Fibroblast of skin of right biceps (primary cell): ENCODE measurements at places on chromosomes 5 and 9.

DNA sequence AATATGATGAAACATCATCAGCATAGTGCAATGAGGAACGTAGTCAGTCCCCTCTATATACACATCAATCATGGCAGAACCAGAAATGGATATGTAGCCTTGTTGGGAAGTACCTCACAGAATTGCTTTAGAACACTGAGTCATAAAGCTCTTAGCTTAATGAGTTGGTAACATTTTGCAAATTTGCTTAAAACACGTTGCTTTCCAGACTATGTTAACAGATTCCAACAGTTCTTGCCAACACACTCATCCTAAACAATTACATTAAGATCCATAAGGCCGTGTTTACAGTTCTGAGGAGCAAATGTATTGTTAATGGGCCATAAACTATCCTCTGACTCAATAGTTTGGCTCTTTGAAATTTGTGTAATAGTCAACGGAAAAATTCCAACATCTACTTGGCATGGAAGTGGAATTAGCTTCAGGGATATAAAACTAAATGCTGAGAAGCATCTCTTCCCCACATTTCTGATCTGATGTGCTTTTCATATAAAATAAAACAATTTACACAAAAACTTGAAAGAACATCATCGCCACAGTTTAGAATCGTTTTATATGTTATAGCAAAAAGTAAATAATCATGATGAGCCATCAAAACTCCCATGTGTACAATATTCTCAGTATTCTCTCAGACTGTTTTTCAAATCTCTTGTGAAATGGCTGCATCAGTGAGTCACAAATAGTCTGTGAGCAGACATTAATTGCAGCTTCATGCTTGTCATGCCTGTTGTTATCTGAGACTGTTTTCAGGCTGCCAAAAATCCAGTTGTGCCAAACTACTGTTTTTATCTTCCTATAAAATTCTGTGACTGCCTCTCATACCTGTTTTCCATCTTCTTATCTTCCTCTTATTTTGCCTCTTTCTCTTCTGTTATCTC, 291.9 kb downstream of the COX7C start:
- DNase-seq = peak; percentile 95

DNA sequence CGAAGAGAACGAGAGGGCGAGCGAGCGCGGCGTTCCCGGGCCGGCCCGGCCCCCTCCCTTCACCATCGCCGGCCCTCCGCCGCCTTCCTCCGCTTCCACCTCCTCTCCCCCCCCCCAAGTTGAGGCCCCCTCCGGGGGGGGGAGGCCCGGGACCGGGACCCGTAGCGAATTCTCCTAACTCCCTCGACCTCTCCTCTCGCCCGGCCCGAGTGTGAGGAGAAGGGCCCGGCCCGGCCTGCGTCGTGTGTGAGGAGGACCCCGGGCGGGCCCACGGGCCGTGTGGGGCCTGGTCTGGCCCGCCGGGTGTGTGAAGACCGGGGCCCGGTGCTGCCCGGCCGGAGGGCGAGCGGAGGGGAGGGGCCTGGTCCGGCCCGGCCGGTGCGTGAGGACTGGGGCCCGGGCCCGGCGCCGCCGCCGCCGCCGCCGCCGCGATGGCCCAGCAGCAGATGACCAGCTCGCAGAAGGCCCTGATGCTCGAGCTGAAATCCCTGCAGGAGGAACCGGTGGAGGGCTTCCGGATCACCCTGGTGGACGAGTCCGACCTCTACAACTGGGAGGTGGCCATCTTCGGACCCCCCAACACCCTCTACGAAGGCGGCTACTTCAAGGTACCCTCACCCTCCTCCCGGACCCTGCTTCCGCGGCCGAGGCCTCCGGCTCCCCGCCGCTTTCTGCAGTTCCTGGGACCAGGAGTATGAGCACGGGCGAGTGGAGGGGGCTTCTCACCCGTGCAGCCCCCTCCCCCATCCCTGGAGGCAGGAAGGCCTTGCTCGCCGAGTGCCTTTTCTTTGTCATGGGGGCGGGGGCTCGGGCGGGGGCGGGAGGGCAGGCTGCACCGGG, 587 bp downstream of the UBE2R2 start:
- peak; percentile 78 for DNase-seq

GRCh38 chr9:10268531-10269485, 344.0 kb downstream of the PTPRD start:
- peak; percentile 49 for DNase-seq

- peak; percentile 19 for DNase-seq
These were observed 588.3 kb downstream of the BNC2 start for GRCh38 chr9:16282216-16282615.

DNA sequence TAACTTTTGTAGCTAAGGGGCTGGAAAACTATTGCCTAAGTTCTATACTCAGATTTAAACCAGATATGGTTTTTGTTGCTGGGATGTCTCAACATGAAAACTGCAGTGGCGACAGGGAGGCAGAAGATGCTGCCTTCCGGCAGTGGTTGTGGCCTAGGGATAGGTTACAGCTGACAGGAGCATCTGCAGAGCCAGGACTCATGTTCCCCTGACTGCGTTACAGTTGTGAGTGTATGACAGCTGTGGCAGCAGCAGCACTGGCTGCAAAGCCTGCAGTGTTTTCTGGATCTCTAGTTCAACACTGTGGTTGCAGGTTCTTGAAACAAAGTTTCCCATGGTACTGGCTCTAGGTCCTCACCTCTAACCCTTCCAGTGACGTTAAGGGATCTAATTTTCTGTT, 498.8 kb upstream of the CDH18 start:
- DNase-seq = no peak

GRCh38 chr5:135441350-135441831, 5.8 kb downstream of the DCANP1 start:
- no peak for DNase-seq

GRCh38 chr5:116671211-116671736, 96.7 kb upstream of the SEMA6A start:
- no peak for DNase-seq

- no peak for DNase-seq
These were observed 233.7 kb downstream of the ARHGEF28 start for GRCh38 chr5:73859696-73860095.

DNA sequence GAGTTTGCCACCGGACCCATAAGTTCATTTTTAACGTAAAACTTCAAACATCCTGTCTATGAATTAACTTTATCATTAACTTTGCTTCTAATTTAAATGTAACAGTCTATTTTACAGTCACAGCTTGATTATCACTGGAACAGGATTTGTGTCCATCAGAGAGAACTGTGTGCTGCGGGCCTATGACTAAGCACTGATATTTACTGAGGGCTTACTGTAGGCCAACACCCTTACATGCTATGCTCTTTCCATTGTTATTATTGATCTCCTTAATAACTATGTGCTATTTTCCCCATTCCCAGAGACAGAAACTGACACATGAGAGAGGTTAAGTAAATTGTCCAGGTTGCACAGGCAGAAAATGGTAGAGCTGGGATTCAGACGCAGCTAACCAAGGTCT, 24.0 kb upstream of the GPR151 start:
- DNase-seq = no peak

DNA sequence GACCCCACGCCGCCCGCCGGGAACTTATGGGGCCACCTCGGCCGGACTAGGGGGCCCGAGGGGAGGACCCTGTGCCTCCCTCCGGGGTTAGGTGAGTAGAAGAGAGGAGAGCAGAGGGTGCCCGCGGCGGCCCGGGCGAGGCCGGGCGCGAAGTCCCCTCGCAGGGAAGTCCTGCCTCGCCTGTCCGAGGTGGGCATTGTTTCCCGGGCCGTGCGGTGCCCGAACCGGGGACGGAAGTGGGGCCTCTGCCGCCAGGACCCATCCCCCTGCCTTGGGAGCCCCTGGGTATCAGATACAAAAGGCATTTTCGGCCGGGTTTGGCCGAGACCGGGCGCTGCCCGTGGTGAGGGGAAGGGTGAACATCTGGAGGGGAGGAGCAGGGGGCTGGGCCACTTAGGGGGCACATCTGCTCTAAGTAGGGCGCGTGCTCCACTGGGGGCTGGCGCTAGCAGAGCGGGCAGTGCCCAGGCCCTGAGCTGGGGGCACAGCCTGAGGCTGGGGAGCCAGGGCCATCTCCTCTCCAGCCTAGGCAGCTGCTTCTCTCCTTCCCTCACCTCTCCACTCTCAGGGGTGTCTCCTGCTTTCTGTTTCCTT, 48.2 kb downstream of the DAB2IP start:
- DNase-seq = no peak

DNA sequence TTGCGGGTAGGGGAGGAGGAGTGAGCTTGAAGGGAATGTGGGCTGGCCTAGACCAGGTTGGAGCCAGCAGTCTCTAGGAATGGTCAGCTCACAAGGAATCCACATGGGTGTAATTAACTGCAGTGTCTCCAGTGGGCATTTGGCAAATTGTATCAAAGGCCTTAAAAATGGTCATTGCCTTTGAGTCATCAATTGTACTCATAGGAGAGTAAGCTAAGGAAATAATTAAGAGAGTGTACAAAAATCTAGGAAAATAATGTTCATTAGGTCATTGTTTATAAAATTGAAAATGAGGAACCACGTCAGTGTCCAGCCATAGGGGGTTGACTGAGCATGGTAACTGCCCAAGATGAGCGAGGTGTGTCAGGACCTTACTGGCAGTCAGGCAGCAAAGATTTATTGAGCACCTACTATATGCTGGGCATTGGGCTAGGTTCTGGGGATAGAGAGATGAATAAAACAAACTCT, 29.8 kb upstream of the RPL26L1 start:
- peak; percentile 79 for DNase-seq

- peak; percentile 44 for DNase-seq
These were observed 38.7 kb downstream of the SCAMP1 start for GRCh38 chr5:78399116-78399515.
